ENCODE measurements at places on chromosomes 2 and 18. TPM values are rescaled to one million over a fixed set of nuclear protein-coding genes. Genes with fewer than 3 reads are reported as not detected.

FER1L5 gene
- total RNA-seq, result not detected

AMER3 gene
- not detected for total RNA-seq

NOSTRIN gene
- 2.0 TPM for total RNA-seq

SCG2 gene
- total RNA-seq, result 1.4 TPM

PHOSPHO2 gene
- 2.4 TPM for total RNA-seq

KIAA2012 gene
- not detected for total RNA-seq

ST8SIA5 gene
- total RNA-seq, result not detected

All from A549 treated with RU486 at 1 μM for 4 hours (cell line).